ENCODE measurements at places on chromosomes 16 and 17.

DNA sequence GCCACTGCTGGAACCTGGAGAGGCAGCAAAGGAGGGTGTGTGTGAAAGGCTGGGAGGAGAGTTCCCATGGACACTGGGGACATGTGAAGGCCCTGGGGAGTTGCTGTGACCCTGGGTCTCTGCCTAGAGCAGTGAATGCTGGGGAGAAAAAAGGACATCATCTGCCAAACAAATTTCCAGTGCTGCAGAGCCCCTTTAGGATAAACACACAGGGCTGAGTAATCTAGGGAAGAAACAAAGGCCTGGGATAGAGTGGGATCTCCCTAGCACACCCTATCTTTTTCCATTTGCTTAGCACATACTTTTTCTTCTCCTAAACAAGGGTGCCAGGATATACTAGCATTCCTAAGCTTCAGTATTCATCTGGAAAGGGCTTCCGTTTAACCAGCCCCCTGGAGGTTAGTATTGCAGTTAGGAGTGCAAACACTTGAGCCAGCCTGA lies 3.3 kb upstream of the HIGD1B start:
- DNase-seq, result no peak

DNA sequence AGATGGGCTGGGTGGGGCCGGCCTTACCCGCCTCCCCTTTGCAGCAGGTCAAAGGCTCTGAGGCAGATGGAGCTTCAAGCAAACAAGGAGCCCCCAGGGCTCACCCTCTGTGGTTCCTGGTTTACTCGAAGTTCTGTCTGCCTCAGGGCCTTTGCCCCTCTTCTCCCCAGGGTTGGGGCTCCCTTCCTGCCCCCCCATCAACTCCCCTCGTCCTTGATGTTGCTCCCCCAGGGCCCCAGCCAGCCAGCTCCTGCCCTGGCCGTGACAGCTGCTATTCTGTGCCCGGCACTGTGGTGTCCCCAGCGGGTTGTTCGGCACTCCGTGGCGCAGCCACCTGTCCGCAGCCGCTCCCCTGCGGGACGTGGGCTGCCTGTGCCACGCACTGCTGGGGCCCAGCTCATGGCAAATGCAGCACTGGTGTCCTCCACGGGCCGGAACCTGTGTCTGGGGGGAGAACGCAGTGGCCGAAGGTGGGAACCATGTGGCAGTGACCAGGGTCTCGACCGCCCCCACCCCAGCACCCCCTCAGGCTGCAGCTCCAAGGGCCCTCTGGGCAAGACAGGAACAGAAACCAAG lies 4.3 kb upstream of the METRN start:
- DNase-seq, result no peak

GRCh38 chr16:23796941-23797340 lies 38.8 kb upstream of the PRKCB start:
- DNase-seq, result no peak

- no peak for DNase-seq
These were observed 76.6 kb upstream of the PLCG2 start for GRCh38 chr16:81702506-81702905.

DNA sequence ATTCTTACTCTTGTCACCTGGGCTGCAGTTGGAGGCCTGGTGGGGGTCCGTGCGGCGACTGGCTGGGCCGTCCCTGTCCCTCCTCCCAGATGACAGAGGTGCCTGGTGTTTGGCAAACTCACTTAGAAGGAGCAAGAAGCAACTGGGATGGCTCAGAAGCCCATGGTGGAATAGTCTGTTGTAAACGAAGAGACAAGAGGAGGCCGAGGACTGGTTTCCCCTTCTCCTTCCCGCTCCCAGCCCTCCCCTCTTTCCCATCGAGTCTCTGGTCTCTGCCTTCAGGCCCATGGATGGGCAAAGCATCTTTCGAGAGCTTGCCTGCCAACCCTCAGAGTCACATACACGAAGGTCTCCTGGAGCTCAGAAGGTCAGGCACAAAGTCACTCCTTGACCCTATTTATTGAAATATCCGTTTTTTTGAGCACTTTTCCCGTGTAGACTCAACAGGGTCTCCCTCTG lies 364.4 kb downstream of the SEC14L1 start:
- DNase-seq, result no peak

GRCh38 chr17:44155488-44155887 lies 13.8 kb downstream of the HROB start:
- no peak for DNase-seq

DNA sequence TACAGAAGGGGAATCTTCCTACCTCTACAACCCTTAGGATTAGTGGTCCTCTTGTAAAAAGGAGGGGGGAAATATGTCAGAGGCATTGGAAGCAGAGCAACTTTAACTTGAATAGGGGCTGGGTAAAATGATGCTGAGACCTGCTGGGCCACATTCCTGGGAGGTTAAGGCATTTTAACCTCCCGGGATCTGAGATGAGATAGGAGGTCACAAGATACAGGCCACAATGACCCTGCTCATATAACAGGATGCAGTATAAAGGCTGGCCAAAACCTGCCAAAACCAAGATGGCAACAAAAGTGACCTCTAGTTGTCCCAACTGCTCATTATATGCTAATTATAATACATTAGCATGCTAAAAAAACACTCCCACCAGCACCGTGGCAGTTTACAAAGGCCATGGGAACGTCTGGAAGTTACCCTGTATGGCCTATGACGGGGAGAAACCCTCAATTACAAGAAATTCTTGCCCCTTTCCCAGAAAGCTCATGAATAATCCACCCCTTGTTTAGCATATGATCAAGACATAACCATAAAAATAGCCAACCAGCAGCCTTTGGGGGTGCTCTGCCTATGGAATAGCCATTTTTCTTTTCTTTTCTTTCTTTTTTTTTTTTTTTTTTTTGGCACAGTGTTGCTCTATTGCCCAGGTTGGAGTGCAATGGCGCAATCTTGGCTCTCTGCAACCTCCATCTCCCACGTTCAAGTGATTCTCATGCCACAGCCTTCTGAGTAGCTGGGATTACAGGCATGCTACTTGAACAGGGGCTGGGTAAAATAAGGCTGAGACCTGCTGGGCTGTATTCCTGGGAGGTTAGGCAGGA lies 6.2 kb upstream of the C1QTNF1 start:
- DNase-seq, result no peak

DNA sequence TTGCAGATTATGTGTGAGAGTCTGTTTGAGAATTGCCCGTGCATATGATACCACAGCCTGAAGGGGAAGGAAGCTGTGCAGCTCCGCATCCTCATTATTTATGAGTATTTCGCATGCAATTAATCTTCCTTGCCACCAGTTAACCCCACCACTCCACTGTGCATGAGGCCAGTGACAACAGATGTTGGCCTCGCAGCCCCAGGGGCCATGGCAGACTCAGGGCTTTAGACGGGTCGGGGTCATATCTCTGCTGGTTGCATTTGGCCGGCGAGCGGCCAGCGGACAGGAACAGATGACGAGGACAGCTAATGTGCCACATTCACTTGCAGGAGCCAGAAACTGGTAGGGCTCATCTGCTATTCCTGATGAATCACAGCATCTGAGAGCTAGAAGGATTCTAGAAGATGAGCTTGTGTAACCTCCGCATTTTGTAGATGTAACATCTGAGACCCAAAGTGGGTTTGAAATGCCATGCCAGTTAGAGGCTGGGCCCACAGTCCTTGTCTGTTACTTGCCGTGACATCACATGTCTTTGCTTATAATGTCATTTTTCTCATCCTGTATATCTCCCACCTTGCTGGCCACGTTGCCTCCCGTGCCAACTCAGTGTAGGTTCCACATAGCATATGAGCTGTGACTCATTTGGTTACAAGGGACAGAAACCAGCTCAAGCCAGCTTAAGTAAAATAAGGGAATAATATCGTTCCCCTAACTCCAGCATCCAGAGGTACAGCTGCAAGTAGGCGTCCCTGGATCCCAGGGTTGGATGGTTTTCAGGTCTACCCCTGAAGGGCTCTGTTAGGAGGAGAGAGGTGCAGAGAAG lies 137.2 kb downstream of the SNX29 start:
- DNase-seq, result no peak

DNA sequence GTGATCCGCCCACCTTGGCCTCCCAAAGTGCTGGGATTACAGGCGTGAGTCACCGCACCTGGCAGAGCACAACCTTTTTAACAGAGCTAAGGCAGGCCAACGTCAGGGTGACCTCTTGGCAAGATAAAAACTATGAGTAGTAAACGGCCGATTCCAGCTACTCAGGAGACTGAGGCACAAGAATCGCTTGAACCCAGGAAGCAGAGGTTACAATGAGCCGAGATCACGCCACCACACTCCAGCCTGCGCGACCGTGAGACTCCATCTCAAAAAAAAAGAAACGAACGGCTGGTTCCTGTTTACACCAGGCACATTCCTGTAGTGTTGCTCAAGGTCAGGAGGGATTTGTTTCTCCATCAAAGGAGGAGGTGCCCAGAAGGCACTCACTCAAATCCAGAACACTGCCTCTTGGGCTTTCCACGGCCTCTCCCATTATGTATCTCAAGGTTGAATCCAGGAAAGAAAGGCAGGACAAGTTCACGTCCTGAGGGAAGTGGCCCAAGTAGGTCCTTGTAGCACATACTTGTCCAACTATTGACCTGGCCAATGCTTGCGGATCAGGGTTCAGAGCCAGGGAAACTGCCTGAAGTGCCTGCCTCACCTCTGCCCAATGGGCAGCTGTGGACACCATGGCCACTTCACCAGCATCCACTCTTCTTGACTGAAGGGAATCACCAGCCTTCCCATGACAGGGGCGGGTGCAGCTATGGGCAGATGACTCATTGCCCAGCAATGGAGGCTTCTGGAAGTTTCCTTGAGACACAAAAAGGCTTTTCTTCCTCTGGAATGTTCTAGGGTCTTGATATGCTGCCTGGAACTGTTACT lies 13.5 kb downstream of the KNOP1 start:
- no peak for DNase-seq

DNA sequence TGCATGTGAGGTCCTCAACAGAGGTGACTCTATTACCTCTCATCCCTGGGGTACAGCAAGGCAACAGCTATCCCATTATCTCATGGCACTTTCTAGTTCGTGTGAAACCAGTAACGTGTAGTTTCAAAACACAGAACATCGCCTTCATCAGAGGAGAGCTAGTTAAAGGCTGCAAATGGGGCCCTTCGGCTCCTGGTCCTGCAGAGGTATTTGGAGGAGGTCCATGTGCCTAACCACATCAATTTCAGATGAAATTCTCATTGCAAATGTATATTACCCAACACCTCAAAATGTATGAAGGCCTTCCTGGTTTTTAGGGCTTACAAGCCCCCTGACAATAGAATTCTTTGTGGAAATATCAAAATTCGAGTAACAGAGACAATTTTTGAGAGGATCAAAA lies 95.7 kb upstream of the PSMD7 start:
- no peak for DNase-seq

DNA sequence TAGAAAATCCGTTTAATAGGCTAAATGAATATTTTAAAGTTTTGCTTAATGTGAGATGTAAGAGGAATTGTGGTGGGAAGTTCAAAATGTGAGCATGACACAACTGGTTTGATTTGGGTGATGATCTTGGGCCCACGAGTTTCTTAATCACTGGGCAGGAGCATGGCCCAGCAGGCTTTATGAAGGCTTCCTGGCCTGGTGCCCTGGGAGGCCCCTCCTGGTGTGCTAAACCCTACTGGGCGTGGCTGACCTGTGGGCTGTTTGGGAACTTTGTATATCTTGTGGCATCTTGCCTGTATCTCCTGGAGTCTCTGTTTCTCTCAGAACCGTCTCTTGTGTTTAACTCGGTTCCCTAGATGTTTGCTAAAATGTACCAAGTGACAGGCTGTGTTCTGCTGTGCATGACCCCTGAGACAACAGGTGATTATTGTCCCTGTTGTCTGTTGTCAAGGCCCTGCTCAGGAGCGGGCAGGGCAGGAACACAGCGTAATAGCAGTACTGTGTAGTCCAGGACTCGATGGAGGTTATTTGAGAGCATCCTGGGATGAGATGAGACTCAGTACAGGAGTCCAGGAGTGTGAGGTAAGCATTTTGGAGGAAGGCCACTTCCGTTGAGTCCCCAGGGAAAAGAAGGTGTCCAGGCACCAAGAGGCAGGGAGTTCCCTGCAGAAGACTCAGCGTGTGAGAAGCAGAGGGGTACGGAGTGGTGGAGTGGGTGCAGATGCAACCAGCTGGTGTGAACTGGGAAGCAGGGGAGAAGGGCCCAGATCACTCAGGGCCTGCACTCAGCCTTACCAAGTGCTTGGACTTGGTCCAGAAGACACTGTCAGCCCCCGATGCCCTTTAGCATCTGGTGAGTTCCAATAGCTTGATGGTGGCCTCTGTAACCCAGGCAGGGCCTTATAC lies 48.5 kb downstream of the B9D1 start:
- no peak for DNase-seq

DNA sequence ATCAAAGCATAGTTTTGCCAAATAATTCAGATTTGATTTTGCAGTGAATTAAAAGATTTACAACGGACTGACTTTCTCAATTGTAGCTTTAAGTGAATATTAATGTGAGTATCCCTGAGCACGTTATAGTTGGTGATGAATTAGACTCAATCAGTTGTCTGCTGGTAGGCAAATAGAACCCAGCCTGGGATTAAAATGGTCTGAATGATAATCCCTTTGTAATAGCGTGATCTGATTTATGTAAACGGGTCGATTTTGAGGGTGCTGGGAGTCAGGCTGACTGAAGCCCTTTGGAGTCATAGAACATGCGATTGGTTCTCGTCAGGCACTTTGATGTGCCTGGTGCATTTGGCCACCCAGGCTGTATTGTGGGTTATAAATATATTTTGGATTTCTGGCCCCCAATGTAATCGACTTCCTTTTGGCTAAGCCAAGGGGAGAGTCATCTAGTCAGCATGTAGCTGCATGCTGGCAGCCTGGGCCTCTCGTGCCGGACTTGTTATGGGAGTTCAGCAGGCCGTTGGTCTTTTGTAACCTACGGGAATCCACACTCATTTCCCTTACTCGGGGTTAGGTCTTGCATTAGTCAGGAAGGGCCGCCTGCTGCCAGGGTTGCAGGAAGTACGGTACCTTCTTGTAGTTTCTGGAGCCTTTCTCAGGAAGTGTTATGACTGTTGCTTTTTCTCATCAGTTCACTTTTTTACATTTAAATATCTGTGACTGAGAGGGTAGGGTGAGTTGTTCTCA lies 5.4 kb downstream of the PGS1 start:
- no peak for DNase-seq

GRCh38 chr16:64362193-64362592 lies 759.7 kb downstream of the CDH11 start:
- DNase-seq, result no peak

Measured in stimulated activated CD8-positive, alpha-beta memory T cell treated with anti-CD3 and anti-CD28 coated beads, Interleukin-4, amount 100 ng/mL, for 4 hours (primary cell).